ENCODE measurements at places on chromosomes 6 and 20. TPM values are rescaled to one million over a fixed set of nuclear protein-coding genes. Genes with fewer than 3 reads are reported as not detected.

DNA sequence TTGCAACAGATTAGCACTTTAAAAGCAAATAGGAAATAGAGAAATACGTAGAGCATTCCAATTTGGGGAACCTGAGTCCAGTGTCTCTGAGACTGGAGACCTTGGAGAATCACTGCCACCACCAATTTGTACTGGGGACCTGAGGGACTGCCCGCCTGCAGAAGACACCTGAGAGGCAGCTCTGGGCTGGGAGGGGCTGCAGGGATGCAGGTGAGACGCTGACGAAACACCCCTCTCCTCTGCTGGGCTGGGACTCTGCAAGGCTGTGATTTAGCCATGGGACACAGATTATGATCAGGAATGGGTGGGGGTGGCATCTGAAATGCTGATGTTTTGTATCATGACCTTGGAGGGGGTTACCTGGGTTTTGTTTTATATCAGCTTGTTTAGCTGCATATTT lies 7.0 kb upstream of the APMAP start:
- DNase-seq: no peak
- no peaks in the 10 kb centered on the region for H3K27me3 ChIP-seq
- no peaks in the 10 kb centered on the region for H3K36me3 ChIP-seq
- peaks cover 8% of the 10 kb centered on the region for H3K4me1 ChIP-seq
- H3K27ac ChIP-seq: no peak overlapping the region

DNA sequence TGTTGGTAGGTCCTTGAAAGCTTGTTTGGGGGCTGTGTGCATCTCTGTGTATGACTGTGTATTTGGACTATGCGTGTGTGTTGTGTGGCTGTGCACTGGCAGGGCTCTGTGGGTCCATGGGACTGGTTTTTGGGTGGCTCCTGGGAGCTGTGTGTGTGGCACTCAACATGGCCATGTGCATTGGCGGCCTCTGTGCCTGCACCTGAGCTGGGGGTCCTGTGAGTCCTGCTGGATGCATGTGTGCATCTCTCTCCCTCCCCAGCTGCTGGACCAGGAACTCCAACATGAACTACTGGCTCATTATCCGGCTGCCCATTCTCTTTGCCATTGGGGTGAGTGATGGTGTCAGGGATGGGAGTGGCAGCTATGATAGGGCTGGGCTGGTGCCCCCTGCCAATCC lies 30.1 kb downstream of the GLP1R start:
- no peak overlapping the region for H3K27ac ChIP-seq
- H3K36me3 ChIP-seq: no peaks in the 10 kb centered on the region
- no peak overlapping the region for H3K4me3 ChIP-seq
- DNase-seq: no peak
- H3K4me1 ChIP-seq: no peaks in the 10 kb centered on the region

PRR18 gene
- 1.2 TPM for total RNA-seq

DNA sequence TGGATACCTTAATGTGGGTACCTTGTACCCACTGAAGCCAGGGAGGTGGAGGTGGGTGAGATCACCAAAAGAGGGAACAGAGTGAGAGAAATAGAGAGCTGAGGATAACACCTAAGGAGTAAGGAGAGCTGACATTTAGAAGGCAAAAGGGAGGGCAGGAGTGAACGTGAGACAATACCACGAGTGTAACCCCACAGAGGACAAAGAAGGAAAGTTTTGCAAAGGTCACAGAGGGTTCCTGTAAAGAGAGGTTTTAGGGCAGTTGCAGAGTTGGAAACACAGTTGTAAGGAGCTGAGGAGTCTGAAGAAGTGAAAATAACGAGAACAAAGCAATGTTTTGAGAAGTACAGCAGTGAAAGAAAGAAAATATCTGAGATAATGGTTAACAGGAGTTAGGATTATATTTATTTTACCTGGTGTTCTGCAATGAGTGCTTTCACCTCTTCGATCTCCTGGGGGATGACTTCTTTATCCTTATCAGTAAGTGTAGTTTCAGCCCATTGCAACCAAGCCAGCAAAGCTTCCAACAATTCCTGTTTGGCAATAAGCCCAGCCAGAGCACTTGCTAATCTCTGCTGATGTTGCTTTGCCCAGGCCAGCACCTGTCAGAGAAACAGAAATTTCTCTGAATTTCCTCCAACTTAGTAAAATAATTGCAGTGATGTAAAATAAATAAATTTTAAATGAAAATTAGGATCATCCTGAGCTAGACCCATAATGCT lies 166.8 kb downstream of the DST start:
- DNase-seq: no peak
- no peak overlapping the region for H3K27ac ChIP-seq
- peaks cover 40% of the 10 kb centered on the region for H3K4me1 ChIP-seq
- peaks cover 26% of the 10 kb centered on the region for H3K36me3 ChIP-seq
- no peaks in the 10 kb centered on the region for H3K27me3 ChIP-seq
- no peak overlapping the region for H3K4me3 ChIP-seq

DNA sequence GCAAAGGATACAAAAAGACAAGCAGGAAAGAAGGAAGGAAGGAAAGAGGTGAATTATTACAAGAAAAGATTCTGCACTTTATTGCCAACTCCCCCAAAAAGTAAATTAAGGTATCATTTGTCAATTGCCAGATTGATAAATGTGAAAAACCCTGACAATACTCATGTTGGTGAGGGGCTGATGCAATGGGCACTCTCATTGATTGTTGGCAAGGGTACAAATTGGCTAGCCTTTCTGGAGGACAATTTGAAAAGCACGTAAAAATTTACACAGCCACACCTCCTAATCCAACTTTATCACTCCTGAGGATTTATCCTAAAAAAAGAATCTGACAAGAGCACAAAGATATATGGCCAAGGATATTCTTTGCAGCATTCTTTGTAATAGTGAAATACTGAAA lies 47.7 kb downstream of the SCML4 start:
- no peak overlapping the region for H3K4me3 ChIP-seq
- no peaks in the 10 kb centered on the region for H3K4me1 ChIP-seq
- no peak overlapping the region for H3K27ac ChIP-seq
- H3K36me3 ChIP-seq: no peaks in the 10 kb centered on the region

GPX5 gene
- not detected for total RNA-seq

LAMA2 gene
- total RNA-seq: 17.0 TPM

GRCh38 chr6:2857580-2858337 lies 16.1 kb upstream of the SERPINB1 start:
- H3K4me3 ChIP-seq: no peak overlapping the region
- DNase-seq: peak; percentile 61
- H3K36me3 ChIP-seq: no peaks in the 10 kb centered on the region

DNA sequence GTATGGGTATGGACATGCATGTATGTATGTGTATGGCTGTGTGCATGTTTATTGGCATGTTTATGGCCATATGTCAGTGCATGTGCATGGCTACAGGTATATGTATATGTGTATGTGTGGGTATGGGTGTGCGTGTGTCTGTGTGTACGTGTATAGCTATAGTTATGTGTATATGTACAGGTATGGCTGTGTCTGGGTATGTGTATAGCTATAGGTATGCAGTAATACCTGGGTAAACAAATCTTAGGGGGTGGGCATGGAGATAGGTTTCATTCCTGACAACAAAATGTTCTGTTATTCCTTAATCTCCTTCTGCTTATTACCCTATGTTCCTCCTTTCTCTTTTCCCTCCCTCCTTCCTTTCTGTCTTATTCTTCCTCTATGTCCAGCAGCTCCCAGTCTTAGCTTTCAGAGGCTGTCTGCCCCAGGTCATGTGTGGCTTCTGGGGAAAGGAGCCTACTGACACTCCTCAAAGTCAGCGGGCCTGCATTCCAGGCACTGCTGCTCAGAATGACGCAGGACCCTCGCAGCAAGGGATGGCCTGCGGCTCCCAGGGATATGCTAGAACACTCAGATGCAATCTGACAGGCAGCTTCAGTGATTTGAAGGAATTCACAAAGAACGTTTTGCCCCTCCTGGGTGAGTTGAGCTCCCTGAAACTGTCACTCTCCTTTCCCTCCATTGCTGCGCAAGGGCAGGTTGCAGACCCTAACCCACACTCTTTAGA lies 139.3 kb upstream of the PHACTR1 start:
- no peak overlapping the region for H3K27ac ChIP-seq
- no peak for DNase-seq
- no peaks in the 10 kb centered on the region for H3K4me1 ChIP-seq
- no peak overlapping the region for H3K4me3 ChIP-seq
- no peaks in the 10 kb centered on the region for H3K36me3 ChIP-seq
- H3K27me3 ChIP-seq: no peaks in the 10 kb centered on the region

DNA sequence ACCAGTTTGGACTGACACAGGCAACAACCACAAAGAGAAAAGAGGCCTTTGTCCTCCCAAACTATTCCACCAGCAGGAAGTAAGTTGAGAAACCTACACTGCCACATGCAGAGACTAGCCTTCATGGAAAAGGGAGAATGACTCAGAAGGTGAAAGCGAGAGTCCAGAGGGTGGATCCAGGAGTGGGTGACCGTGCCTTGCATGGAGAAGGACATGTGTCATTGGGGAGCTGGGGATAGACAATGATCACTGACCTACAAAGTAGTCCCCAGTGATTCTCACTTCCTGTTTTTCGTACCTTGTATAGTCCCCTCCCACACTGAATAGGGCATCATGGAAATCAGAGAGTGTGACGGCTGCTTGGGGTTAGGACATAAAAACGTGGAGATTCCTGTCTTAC lies 91.9 kb downstream of the MYLK4 start:
- no peak overlapping the region for H3K27ac ChIP-seq
- H3K4me1 ChIP-seq: no peaks in the 10 kb centered on the region
- H3K36me3 ChIP-seq: no peaks in the 10 kb centered on the region
- DNase-seq: no peak
- H3K27me3 ChIP-seq: no peaks in the 10 kb centered on the region
- no peak overlapping the region for H3K4me3 ChIP-seq

C6orf52 gene
- total RNA-seq: 0.50 TPM

DNA sequence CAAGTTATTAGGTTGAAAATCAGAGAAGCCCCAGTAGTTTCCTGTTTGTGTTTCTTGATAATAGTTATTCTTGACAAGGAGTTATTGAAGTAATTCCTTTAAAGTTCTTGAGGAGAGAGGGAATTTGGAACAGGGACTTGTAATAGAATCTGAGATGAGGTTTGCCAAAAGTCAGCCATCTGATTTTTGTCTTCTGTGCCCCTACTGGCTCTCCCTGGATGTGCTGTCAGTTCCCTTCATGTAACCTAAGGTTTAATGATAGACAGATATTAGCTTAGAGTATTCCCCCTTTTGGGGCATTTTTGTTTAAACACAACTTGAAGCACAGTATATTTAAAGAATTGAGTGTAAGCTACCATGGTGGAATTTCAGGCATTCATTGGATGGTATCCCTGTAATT lies 71.4 kb downstream of the CARMIL1 start:
- H3K4me1 ChIP-seq: no peaks in the 10 kb centered on the region
- no peaks in the 10 kb centered on the region for H3K27me3 ChIP-seq
- H3K4me3 ChIP-seq: no peak overlapping the region
- H3K36me3 ChIP-seq: no peaks in the 10 kb centered on the region
- DNase-seq: no peak
- H3K27ac ChIP-seq: no peak overlapping the region

SLC17A3 gene
- 1.6 TPM for total RNA-seq

- no peaks in the 10 kb centered on the region for H3K4me1 ChIP-seq
- no peak overlapping the region for H3K27ac ChIP-seq
- no peaks in the 10 kb centered on the region for H3K36me3 ChIP-seq
- no peak overlapping the region for H3K4me3 ChIP-seq
- no peaks in the 10 kb centered on the region for H3K27me3 ChIP-seq
Observed at GRCh38 chr6:82607998-82608725, 244.5 kb downstream of the TPBG start.

SNAI1 gene
- 0.28 TPM for total RNA-seq

DEF6 gene
- 3.3 TPM for total RNA-seq

FYN gene
- total RNA-seq: 12.3 TPM

GRM1 gene
- under 0.01 TPM for total RNA-seq

GRCh38 chr6:119065382-119065781 lies 13.1 kb downstream of the FAM184A start:
- H3K27ac ChIP-seq: no peak overlapping the region
- no peaks in the 10 kb centered on the region for H3K36me3 ChIP-seq
- no peaks in the 10 kb centered on the region for H3K4me1 ChIP-seq
- DNase-seq: no peak

DNA sequence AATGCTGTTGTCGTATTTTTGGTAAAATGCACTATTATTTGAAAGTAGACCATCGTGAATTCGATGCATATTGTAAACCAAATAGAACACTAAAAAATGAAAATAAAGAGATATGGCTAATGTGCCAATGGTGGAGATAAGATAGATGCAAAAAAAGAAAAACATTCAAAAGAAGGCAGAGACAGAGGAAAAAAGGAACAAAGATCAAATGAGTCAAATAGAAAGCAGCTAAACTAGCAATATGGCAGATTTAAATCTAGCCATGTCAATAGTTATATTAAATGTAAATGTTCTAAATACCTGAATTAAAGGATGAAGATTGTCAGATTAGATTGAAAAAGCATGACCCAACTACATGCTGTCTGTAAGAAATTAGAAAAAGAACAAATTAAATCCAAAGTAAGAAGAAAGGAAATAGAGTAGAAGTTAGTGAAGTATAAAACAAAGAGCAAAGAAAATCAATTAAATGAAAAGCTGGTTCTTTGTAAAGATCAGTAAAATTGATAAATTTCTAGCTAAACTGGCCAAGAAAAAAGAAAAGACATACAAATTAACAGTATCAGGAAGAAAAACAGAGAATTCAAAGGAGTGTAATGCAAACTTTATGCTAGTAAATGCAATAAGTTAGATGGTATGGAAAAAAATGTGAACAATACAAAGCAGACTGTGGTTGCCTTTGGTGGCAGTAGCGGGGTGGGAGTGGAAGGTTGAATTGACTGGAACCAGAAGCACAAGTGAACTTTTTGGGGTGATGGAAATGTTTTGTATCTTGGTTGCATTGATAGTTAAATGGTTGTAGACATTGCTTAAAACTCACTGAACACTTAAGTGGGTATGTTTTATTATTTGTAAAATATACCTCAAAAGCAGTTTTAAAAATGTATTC lies 44.8 kb downstream of the PTPN1 start:
- H3K4me3 ChIP-seq: no peak overlapping the region
- no peak overlapping the region for H3K27ac ChIP-seq
- no peaks in the 10 kb centered on the region for H3K36me3 ChIP-seq
- no peaks in the 10 kb centered on the region for H3K27me3 ChIP-seq
- no peaks in the 10 kb centered on the region for H3K4me1 ChIP-seq
- no peak for DNase-seq

GRCh38 chr6:14796974-14797762 lies 448.7 kb upstream of the JARID2 start:
- no peaks in the 10 kb centered on the region for H3K4me1 ChIP-seq
- H3K27me3 ChIP-seq: no peaks in the 10 kb centered on the region
- no peak overlapping the region for H3K4me3 ChIP-seq

NKX2-2 gene
- not detected for total RNA-seq

DBNDD2 gene
- total RNA-seq: 2.1 TPM

DNA sequence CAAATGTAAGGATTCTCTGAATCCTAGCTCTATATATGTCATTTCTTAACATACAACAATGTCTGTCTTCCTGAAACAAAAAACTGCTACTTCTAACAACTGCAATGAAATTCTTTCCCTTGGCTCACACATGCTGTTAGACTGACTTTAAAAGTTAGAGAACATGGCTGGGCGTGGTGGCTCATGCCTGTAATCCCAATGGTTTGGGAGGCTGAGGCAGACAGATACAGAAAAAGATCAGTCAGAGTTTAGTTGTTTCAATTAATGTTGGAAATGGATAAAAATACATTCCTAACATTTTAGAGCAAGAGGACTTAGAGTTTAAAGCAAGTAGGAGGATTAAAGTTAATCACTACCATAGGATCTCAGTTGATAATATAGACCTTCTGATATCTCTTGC lies 28.7 kb upstream of the KIAA1586 start:
- H3K4me1 ChIP-seq: no peaks in the 10 kb centered on the region
- no peak overlapping the region for H3K27ac ChIP-seq
- DNase-seq: no peak
- no peak overlapping the region for H3K4me3 ChIP-seq
- H3K36me3 ChIP-seq: no peaks in the 10 kb centered on the region

- no peaks in the 10 kb centered on the region for H3K27me3 ChIP-seq
- no peak for DNase-seq
- no peak overlapping the region for H3K4me3 ChIP-seq
- no peaks in the 10 kb centered on the region for H3K4me1 ChIP-seq
- no peaks in the 10 kb centered on the region for H3K36me3 ChIP-seq
Observed at GRCh38 chr6:18598551-18599264, 211.6 kb downstream of the RNF144B start.
